ENCODE measurements at places on chromosomes 16 and 17.

DNA sequence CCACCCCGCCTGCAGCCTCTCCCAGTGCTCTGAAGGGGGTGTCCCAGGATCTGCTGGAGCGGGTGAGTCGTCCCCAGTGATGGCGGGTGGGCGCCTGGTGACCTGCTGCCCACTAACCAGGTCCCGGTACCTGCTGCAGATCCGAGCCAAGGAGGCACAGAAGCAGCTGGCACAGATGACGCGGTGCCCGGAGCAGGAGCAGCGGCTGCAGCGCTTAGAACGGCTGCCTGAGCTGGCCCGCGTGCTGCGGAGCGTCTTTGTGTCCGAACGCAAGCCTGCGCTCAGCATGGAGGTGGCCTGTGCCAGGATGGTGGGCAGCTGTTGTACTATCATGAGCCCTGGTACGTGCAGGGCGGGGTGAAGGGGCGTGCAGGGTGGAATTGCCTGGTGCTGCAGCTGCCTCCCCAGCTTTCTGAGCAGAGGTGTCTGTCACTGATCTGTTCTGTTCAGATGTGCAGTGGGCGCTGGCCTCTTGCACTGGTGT lies 3.6 kb downstream of the CDT1 start:
- DNase-seq = no peak

GRCh38 chr17:39939106-39939505 lies 11.6 kb downstream of the LRRC3C start:
- no peak for DNase-seq

- no peak for DNase-seq
Observed at GRCh38 chr16:84692451-84693214, 7.2 kb upstream of the USP10 start.

- no peak for DNase-seq
Observed at GRCh38 chr16:84132527-84133285, 12.3 kb downstream of the HSDL1 start.

DNA sequence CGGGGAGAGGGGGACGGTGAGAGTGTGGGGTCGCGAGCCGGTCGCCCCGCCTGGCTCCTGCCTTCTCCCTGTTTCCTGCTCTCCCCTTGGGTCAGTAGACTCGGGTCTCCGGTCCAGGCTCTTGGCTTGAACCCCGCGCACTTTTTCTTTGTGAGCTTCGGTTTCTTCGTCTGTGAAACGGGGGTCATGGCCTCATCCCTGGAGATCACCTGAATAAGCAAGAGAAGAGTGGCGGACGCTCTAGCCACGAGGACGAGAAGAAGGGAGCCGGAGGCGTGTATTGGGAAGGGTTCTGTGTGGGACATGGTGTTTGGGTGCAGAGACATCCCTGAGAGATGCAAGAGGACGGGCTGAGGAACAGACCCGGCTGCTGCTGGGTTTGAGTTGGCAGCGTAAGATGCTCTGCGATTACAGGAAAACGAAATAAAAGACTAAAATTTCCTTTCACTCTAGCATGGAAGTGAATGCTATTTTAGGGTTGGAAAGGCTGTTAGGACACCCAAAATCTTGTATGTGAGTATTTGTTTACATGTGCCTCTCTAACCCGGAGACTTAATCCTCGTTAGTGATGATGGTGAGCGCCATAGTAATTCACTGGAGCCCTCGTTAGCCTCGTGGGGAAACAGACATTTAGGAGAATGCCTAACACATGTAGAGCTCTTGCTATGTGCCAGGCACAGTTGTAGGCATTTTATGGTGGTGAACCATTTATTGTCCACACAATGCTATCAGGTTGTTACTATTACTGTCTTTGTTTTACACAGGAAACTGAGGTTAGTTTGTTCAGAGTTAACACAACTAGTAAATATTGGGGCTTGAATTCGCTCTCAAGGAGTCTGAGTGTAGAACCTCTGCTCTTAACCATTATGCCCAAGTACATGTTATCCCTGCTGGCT lies 646 bp downstream of the KIF22 start:
- no peak for DNase-seq

GRCh38 chr17:22286337-22287041 lies 594.2 kb downstream of the KCNJ18 start:
- no peak for DNase-seq

- peak; percentile 70 for DNase-seq
Observed at GRCh38 chr17:29240477-29240876, 6.2 kb upstream of the CRYBA1 start.

DNA sequence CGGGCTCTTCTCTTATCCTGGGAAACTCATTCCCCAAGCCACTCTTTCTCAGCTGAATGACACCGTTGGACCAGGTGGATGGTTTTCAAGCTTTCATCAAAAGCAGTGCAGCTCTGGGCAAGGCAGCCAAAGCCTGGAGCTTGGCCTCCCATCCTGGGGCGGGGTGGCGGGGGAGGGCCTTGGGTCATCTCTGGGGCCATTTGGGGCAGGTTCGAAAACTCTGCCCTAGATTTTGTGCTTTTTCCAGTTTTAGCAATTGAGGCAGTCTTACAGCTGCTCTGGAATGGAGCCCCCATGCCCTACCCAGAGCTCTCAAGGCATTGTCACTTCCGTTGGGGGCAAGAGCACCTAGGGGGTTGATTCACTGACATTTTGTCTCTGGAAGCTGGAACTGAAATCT lies 9.1 kb downstream of the MPRIP start:
- no peak for DNase-seq

GRCh38 chr17:32943647-32944191 lies 15.8 kb downstream of the TMEM98 start:
- DNase-seq = peak; percentile 72

- peak; percentile 59 for DNase-seq
Observed at GRCh38 chr17:44331249-44331760, 6.7 kb upstream of the SLC25A39 start.

- no peak for DNase-seq
Observed at GRCh38 chr17:44359458-44360143, 4.1 kb downstream of the FAM171A2 start.

DNA sequence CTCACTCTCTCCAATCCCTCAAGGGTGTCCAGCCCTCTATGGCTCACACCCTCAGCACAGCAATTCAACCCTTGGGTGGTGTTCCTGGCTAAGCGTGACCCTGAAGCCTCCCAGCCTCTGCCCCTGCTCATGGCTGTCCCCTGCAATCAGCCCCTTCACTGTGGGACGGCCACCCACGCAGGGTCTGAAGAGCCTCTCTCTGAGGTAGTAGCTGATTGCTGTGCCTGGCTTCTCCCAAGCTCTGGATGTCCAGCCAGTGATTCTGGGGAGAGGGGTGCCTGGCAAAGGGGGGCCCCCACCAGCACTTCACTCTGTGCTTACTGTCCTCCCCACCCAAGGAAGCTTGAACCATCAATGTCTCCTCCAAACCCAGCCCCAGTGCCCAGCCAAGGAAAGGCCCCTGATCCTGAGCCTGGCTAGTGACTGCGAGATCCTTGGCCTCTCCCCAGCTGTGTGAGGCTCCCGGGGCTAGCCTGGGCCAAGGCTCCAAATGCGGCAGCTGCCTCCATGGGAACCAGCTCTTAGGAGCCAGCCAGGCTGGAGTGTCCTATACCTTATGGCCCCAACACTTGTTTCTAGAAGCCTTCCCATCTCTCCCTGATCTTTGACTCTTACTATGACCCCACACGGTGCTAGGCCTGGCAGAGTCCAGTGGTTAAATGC lies 9.9 kb downstream of the MTSS2 start:
- DNase-seq = no peak

DNA sequence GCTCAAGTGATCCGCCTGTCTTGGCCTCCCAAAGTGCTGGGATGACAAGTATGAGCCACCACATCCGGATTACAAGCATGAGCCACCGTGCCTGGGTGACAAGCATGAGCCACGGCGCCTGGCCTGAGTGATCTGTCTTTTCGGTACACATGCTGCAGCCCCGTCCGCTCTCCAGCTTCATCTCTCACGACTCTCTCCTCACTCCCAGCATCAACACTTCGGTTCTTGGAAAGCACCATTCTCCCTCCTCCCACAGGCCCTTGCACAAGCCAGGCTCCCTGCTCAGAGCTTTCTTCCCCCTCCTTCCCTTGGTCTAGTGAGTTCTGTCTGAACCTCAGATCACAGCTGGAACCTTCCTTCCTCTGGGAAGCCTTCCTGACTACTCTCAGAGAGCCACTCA lies 6.5 kb upstream of the NCBP3 start:
- no peak for DNase-seq

GRCh38 chr16:58031016-58031800 lies 5.7 kb downstream of the MMP15 start:
- no peak for DNase-seq

DNA sequence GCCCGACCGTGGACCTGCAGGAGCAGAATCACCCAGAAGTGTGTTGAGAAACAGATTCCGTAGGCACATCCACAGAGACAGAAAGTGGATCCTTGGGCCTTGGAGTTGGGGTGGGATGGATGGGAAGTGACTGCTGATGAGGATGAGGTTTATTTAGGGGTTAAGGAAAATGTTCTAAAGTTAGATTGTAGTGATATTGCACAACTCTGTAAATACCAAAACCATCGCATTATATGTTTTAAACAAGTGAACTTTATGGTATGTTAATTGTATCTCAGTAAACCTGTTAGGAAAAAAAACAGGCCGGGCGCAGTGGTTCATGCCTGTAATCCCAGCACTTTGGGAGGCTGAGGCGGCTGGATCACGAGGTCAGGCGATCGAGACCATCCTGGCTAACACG lies 3.6 kb downstream of the ENDOV start:
- no peak for DNase-seq

- no peak for DNase-seq
Observed at GRCh38 chr17:83125515-83126274, 46.3 kb downstream of the METRNL start.

- no peak for DNase-seq
Observed at GRCh38 chr17:18950944-18951905, 740 bp upstream of the SLC5A10 start.

- no peak for DNase-seq
Observed at GRCh38 chr16:22284637-22285036, 12.6 kb upstream of the POLR3E start.

- no peak for DNase-seq
Observed at GRCh38 chr16:57774705-57775285, 27.5 kb downstream of the KIFC3 start.

DNA sequence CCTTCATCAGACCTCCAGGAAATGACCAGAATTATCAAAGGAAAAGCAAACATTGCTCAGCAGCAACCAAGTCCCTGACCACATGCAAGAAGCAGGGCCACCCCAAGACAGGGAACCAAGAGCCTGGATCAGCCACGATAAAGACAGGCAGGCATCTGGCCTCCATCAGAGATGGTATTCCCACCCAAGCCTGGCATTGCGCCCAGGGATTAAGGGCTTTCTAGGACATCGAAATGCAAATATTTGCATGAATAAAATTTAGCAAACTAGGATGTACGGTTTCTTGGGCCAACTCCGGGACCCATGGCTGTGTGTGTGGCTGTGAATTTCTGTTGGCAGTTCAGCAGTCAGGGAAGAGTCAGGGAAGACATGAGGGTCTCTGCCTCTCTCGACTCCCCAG lies 241.4 kb upstream of the DYNLRB2 start:
- DNase-seq = no peak

- DNase-seq = no peak
Observed at GRCh38 chr16:56281249-56281805, 90.0 kb downstream of the GNAO1 start.

DNA sequence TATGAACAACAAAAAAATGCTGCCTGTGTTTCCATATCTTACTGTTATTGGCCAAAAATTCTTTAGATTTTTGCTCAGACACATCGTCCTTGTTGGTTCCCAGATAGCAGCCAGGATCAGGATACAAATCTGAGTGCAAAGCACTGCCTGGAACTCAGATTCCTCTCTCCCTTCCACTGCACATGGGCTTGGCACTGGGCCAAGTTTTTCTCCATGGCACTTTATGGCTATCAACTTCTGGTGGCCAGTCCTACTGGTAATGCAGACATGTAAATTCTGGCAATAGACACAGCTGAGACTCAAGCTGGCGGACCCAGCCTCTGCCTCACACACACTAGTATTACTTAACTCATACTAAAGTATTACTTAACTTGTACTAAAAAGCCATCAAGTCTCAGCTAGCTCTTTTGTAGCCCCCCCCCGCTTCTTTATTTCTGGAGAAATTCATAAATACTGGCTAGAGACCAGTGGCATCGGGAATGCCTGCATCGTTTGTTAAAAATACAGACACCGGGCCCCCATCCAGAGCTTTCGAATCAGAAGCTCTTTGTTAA lies 181.2 kb upstream of the COX10 start:
- DNase-seq = no peak

- DNase-seq = peak; percentile 49
Observed at GRCh38 chr16:89721546-89722391, 432 bp downstream of the ZNF276 start.

DNA sequence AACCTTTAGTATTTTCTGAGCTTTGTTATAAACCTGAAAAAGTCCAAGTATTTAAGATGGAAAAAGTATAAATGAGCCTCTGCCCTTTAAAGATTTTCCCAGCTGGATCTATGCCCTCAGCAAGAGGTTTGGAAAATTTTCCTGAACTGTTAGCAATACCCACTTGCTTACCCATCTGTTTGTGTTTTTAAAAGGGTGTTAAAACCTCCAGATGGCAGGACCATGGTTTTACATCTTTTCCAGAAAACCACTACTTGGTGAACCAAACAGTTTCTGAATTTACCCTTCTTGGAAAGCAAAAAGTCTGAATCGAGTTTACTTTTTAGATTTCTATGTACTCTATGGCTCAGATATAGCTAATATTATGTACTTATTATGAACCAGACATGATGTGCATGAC lies 719 bp downstream of the PMFBP1 start:
- no peak for DNase-seq

GRCh38 chr17:20823905-20824304 lies 218.9 kb downstream of the USP22 start:
- no peak for DNase-seq

- peak; percentile 13 for DNase-seq
Observed at GRCh38 chr16:48318630-48319029, 66.6 kb downstream of the SIAH1 start.

- DNase-seq = no peak
Observed at GRCh38 chr17:5096731-5097100, 15.0 kb downstream of the ZNF232 start.

- no peak for DNase-seq
Observed at GRCh38 chr17:81118308-81119221, 46.7 kb upstream of the PVALEF start.

DNA sequence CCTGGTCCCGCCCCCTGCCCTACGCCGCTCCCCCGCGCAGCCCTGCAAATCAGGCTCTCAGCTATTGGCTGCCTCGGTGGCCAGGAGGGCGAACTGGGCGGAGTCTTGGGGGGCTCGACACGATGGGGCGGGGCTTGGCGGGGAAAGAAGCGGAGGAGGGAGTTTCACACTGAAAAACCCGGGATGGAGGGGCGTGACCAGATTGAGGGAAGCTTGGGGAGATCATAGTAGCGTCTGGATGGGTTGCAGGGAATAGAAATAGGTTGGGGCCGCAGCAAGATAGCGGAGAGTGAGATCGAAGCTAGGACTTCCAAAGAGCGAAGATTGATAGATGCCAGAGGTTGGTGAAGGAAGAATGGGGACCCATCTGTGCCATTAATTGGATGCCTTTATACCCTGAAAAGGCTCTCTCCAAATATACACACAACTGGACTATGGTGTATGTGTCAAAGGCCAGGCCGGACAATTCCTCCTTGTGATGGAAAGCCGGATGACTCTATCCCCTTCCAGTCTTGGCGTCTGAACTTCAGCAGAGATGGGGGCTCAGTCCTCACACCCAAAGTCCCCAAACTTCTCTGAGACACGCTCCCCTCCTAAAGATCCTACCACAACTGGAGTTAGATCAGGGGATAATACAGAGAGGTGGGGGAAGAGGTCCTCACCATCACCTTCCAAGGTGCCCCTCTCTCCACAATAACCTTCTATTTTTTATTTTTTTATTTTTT lies 376 bp upstream of the STAC2 start:
- no peak for DNase-seq
